ENCODE measurements at places on chromosomes 2 and 18.

GRCh38 chr2:43345391-43345813 is 119.0 kb upstream of the ZFP36L2 start:
- DNase-seq, result no peak

- no peak for DNase-seq
Measured at GRCh38 chr2:159003555-159003954, 35.1 kb downstream of the TANC1 start.

- no peak for DNase-seq
Measured at GRCh38 chr2:109451671-109452070, 162.1 kb downstream of the SEPTIN10 start.

GRCh38 chr2:100702438-100703109 is 117.4 kb upstream of the NPAS2 start:
- DNase-seq, result no peak

DNA sequence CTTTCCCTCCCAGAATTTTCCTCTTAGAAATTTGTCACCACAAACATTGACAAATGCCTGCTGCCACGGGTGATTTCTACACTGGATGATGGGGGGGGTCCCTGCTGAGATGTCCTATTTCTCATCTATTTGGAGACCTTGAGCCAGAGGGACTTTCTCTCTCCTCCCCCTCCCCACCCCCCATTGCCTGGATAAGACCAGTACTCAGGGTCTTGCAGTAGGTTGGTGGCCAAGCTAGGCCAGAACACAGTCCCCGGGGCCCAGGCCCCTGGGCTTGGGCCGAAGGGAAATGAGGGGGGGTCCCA is 560 bp upstream of the DUSP2 start:
- no peak for DNase-seq

DNA sequence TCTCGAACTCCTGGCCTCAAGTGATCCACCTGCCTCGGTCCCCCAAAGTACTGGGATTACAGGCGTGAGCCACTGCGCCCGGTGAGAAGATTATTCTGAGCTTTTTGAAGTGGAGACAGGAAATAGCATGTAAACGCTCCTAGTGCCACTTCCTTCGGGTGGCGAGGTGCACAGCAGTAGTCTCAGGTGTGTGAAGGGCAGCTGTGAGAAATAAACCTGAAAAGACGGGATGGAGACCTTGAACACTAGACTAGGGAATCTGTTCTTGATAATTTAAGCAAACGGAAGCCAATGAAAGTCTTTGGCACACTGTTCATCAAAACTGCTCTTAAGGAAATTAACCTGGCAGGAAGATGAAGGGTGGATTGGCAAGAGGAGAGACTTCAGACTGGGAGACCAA is 439 bp upstream of the PLEKHH2 start:
- no peak for DNase-seq

DNA sequence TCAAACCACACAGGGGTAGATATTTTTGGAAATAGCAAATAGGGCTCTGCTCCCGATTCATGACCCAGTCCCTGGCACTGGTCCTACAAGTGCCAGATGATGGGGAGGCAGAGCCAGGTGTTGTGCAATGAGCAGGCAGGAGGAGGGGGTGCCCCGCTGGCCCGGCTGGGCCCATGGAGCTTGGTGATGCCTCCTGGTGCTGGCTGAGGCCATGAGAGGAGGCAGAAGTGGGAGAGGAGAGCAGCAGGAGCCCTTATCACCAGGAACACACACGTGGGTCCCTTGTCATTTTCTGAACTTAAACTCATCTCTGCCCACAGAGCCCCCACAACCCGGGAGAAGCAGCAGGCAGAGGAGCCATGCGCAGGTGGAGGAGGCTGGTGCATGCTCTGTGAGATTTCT is 90.5 kb upstream of the MAPK4 start:
- no peak for DNase-seq

DNA sequence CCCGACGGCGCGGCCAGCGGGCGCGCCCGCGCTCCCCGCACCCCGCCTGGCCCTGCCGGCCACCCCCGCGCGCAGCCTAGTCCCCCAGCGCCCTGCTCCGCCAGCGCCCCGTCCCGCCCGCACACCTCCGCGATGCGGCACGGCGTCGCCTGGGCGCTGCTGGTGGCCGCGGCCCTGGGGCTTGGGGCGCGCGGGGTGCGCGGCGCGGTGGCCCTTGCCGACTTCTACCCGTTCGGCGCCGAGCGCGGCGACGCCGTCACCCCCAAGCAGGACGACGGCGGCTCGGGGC is 232 bp downstream of the SNED1 start:
- no peak for DNase-seq

DNA sequence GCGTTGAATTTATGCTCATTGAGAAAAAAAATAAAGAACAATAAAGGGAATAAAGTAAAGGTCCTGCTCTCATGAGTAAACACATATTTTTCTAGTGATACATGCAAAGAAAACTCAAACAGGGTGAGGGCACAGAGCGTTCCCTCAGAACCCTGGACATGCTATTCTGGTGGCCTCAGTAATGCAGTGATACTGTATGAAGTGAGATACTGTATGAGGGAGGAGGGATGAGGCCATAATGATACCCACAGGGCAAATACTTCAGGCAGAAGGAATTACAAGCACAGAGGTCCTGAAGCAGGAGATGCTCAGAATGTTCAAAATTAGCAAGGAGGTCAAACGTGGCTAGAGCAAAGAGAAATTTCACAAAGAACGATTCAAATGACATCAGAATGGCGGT is 28.4 kb upstream of the RNU4ATAC start:
- DNase-seq, result no peak

GRCh38 chr2:230869914-230870543 is 5.3 kb downstream of the ITM2C start:
- DNase-seq, result no peak

DNA sequence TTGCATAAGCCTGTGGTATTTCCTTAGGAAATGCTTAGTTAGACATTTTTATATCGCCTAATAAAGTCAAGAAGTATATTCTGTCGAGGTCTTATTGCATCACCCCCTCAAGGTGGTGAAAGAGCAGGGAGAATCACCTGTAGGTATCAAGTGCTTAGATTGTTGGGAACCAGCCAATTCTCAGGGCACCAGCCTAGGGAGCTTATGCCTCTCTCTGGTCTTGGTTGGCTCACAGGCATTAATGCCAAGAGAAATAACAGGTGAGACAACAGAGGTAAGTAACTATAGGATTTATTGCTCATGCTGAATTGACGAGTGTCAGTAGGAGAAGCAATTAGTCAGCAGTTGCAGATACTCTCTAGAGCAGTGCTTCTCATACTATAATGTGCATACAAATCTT is 663.3 kb upstream of the ZNF804A start:
- DNase-seq, result no peak

DNA sequence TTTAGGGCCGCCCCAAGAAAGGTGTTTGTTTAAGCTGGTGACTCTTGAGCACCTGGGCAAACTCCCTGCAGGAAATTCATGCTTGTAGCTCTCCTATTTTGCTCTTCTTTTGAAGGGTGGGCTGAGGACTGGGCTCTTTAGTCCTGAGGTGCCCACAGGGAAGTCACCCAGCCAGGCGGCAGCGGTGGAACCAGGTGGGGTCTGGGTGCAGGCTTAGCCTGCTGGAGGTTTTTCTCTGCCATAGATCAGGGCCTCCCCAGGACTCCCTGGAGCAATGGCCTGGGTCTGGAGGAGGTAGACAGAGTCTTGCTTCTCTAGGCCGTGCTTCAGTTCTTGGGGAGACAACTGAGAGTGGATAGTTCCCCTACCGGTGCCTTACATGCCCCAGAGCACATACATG is 99.9 kb downstream of the CLIP4 start:
- DNase-seq, result no peak

DNA sequence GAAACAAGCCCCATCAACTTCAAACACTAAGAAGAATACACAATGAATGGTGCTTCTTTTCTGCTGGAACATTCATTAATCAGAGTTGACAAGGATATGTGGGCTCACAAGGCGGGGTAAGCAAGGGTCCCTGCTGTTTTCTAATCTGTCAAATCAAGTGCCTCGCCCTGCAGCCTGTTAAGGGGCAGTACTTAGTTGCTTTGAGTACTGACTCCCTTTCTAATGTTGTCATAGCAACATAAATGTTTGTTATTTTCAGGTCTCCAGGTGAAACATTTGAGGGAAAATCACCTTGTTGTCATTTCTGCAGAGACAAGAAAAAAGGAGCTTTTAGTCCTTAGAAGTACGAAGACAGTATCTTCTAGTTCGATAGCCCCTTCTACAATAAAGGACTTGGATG is 284.7 kb upstream of the PKDCC start:
- DNase-seq, result no peak

GRCh38 chr2:219254590-219255201 is 978 bp upstream of the TUBA4A start:
- DNase-seq, result no peak

DNA sequence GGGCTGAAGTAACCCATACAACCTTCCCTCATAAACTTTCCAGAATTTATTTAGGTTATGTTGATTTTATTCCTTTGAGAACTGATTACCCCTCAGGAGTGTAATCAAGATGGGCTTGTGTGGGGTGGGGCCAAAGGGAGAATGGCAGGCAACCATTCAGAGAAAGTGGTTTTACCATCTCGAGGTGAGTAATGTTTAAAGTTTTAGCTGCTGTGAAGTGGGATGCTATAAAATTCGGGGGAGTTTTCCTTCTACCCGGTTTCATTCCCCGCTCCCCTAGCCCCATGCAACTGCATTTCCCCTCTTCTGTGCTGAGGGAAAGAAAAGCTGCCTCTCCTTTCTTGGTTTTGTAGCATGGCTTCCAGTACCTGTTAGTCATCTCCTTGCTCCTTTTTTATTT is 34.7 kb downstream of the MAP4K4 start:
- no peak for DNase-seq

GRCh38 chr2:211881449-211881848 is 657.2 kb downstream of the ERBB4 start:
- no peak for DNase-seq

GRCh38 chr18:75527848-75528685 is 100.6 kb upstream of the SMIM21 start:
- DNase-seq, result no peak

GRCh38 chr18:13272416-13272815 is 53.9 kb downstream of the LDLRAD4 start:
- DNase-seq, result no peak

GRCh38 chr2:181077128-181077709 is 96.8 kb downstream of the UBE2E3 start:
- peak; percentile 23 for DNase-seq

GRCh38 chr2:27214941-27215340 is 2.2 kb upstream of the CAD start:
- no peak for DNase-seq

DNA sequence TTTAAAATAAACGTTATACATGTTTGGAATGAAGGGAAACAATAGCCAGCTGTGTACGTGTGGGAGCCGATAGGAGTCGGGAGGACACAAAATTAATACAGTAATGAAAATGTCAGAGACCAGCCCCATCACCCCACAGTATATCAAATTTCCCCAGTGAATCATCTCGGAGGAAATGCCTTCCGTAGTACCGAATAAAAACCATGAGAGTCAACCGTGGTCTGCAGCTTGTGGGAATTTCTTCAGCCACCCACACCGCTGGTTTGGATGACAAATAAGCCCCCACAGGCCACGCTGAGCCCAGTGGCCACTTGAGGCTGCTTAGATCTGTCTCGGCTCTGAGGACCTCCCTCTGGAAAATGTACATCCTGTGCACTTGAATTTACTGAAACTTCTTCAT is 133.7 kb downstream of the COL6A3 start:
- no peak for DNase-seq

DNA sequence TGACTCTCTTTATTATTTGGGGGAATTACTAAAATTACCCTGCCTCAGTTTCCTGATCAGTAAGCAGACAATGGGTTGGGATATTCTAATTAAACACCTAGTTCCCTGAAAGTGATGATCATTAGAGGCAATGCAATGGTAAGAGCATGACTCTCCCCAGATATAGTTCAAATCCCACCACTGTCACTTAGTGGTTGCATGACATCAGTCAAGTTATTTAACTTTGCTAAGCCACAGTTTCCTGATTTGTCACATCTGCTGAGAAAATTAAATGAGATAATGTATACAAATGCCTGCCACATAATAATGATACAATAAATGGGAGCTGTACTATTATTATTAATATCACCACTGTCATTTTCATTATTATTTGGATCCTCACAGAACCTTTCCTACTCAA is 29.9 kb downstream of the ZEB2 start:
- DNase-seq, result no peak

DNA sequence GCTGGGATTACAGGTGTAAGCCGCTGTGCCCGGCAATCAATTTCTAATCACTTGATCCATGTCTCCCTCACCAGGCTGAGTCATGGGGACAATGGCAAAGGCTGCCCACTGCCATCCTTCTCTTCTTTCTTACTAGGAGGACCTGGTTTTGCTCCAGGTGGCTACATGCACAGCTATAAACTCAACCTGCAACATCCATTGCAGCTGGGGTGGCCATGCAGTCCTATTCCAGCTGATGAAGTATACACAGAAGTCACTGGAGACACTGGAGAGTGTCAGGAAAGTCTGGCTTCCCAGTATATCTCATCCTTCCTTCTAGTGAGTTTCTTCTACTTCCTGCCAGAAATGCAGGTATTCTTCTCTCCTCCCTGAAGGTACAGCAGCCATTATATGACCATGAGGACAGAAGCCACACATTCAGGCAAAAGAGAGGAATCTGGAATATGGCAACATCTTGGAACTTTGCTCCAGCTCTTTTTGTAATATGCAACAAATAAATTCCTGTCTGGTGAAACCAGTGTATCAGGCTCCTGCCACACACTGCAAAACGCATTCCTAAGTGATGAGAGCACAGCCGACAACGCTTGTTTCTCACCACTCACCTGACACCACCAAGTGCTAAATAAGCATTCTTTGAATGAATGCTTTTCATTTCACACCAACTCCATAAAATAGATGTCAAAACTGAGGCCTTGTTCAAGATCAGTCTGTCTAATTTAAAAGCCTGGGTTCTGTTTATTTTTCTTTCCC is 32.3 kb downstream of the SCTR start:
- DNase-seq, result peak; percentile 78

DNA sequence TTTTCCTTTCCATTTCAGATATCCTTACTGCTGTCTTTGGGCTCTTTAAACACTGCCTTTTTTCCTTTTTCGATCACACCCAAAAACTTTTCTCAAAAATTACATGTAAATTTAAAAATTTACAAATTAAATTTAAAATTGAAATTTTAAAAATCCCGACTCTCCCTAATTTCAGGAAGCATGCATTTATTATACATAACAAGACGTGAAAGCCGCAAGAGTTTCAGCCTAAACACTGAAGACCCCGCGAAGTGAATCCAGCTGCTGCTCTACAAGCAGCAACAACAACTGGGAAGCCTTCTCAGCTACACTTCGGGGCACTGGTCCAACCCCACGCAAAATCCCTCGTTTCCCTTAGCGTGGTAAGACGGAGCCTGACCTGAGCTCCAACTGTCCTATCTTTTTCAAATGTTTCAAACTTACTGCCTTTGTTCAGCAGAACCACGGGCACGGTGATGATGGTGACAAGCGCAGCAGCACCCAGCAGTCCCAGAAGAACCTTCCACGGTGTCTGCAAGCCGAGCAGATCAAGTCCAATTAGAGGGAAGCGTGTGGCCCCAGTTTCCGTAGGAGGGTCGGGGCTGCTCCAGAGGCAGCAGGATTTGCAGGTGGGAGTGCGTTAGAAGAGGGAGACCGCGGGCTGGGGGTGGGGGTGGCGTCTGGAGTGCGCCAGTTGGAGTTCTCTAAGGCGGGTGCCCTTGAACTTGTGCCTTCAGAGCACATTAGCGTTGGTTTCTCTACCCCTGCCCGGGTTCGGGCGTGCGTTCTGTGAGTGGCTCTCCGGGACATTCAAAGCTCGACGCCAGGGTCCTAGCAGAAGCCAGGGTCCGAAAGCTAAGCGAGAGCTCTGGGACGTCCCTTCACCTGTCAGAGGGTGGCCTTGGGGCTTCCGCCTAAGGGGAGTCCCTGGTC is 783 bp downstream of the DPP4 start:
- DNase-seq, result no peak

Measured in SW 1271 (cell line).